Activated T-cell treated with anti-CD3 and anti-CD28 coated beads, Interleukin-2, amount 50 U/mL, for 48 hours (primary cell): ENCODE measurements at places on chromosomes 1 and 21.
A peak's percentile ranks its signal among the peaks of the same experiment; 100 is the strongest.

GRCh38 chr1:153087652-153088051 is 6.7 kb downstream of the SPRR2E start:
- no peak for DNase-seq

DNA sequence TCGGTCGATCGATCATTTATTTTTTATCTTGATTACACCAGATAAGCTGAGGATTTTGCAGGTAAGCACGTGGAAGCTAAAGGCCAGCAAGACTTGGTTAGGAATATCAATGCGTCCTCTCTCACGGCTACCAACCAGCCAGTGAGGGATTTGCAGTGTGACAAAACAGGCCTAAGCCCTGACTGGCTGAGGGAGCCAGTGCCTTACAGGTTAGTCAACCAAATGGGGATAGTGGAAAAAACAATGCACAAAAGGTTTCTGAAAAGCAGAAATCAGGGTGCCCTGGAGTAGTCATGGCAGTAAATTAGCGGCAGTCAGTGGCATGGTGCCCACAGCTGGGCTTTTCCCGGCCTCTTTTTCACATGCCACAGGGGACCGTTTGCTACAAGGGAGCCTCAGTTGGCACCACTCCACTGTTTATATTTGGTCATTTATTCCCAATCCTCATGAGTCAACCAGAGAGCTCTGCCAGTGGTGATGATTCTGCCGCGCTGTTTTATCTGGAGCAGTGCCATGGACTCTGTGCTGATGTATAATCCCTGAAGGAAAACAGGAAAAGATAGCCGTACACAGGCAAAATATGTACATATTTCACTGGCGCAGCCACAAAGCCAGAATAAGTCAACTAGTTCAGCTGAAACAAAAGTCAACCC is 167.6 kb downstream of the RHOU start:
- DNase-seq, result no peak

- DNase-seq, result no peak
Measured at GRCh38 chr1:87141556-87141955, 187.1 kb upstream of the LMO4 start.

DNA sequence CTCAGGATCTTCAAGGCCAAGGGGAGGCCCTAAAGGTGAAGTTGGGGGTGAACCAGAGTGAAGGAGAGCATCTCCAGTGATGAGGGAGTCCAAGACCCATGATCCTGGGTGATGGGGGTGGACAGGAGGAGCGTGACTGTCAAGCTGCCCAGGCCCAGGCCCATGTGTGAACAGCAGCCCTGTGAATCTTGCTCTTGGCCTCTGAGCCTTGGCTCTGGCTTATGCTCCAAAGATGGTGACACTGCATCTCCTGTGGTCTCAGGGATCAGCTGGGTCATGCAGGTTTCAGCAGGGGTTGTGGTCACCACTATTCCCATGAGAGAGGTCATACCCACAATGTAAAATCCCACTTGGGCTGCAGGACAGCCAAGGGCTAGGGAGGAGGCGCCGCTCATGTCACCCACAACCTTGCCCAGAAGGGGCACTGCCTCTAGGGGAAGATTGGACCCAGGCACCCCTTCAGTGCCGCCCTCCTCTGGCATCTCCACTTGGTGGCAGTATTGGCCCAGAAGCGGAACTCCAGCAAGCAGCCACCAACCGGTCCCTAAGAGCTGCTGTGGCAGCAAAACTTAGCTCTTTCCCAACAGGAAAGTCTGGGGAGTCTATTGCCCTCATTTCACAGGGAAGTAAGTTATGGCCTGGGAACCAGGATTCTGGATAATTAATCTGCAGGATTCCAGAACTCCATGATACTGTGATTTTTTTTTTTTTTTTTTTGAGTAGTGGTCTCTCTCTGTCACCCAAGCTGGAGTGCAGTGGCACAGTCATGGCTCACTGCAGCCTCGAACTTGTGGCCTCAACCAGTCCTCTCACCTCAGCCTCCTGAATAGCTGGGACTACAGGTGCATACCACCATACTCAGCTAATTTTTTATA is 7.5 kb upstream of the WNT3A start:
- peak; percentile 83 for DNase-seq
